Stimulated activated CD4-positive, alpha-beta T cell treated with anti-CD3 and anti-CD28 coated beads, Interleukin-4, amount 100 ng/mL, for 48 hours (primary cell): ENCODE measurements at places on chromosomes 11 and 22.

- no peak for DNase-seq
These were observed 56.1 kb downstream of the RBFOX2 start for GRCh38 chr22:35972559-35972958.

GRCh38 chr11:1041149-1041467 lies 4.6 kb upstream of the MUC6 start:
- DNase-seq: no peak

DNA sequence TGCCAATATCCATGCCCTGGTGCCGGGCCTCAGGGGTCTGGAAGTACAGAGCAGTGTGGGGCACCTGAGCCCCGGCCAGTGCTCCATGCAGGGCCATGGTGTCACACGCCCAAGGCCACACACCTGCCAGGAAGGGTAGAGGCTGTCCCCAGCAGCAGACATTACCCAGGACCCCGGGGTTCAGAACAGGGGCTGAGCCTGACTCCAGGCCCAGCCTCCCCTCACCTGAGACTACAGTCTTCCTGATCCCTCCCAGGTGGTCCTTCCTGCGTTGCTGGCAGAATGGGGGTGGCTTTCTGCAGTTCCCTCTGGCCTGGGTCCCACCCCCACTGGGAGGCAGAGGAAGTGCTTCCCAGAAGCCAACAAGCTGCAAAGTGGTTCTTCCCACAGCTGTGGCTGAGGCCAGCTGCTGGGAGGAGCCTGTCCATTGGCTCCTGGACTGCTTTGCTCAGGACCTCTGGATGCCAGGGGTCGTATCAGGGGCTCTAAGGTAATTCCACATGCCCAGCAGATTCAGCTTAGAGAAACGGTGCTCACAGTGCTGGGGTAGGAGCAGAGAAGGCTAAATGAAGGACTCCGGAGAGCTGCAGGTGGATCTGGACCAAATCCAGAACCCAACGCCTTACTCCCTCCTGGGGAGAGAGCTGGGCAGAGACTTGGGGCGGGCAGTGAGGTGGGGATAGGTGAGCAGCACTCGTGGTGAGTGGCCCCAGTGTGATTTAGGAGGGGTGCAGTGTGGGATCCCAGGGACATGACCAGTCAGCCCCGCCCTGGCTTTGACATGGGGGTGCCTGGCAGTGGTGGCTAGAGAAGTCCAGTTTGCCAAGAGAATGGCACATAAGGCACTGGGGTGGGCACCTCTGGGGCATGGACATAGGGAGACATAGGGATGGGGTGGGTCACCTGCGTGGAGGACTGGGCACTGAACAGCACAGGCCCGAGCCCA lies 12.6 kb downstream of the TCIRG1 start:
- DNase-seq: no peak

- no peak for DNase-seq
These were observed 941.6 kb upstream of the CHORDC1 start for GRCh38 chr11:91164452-91164822.

DNA sequence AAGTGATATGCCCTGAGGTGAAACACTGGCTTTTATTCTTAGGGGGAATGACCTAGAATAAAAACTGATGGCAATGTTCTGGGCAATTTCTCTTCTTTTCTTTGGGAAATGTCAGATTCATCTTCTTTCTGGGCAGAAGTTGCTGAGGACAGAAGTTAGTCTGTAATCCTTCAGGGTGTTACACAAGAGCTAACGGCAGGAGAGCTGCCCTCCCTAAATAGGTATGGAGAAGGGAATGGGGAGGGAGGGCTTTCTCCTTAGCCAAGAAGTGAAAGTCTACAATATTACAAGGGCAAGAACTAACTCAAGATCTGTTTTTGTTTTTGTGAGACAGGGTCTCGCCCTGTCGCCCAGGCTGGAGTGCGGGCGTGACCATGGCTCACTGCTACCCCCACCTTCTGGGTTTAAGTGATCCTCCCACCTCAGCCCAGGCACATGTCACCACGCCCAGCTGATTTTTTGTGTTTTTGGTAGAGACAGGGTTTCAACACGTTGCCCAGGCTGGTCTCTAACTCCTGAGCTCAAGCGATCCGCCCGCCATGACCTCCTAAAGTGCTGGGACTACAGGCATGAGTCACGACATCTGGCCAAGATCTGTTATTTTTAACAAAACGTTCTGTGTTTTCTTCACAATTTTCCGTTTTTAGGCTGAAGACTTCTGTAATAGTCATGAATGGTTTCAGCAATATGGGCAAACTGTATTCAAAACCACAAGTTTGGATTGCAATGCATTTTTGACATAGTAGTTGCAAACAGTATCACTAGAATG lies 7.2 kb downstream of the PIWIL4 start:
- no peak for DNase-seq
